Activated naive CD4-positive, alpha-beta T cell treated with anti-CD3 and anti-CD28 coated beads, Interleukin-2, amount 50 U/mL, for 72 hours (primary cell): ENCODE measurements at places on chromosomes 7 and 10. TPM values are rescaled to one million over a fixed set of nuclear protein-coding genes. Genes with fewer than 3 reads are reported as not detected.

PRRT4 gene
- not detected for total RNA-seq

MMRN2 gene
- total RNA-seq = not detected

CUL2 gene
- total RNA-seq = 45.9 TPM

ZNF398 gene
- total RNA-seq = 8.7 TPM

HYAL4 gene
- not detected for total RNA-seq

C10orf67 gene
- 1.5 TPM for total RNA-seq
